Nucleus accumbens (tissue), 56 donors: ENCODE measurements at places on chromosomes 1 and 21.

DNA sequence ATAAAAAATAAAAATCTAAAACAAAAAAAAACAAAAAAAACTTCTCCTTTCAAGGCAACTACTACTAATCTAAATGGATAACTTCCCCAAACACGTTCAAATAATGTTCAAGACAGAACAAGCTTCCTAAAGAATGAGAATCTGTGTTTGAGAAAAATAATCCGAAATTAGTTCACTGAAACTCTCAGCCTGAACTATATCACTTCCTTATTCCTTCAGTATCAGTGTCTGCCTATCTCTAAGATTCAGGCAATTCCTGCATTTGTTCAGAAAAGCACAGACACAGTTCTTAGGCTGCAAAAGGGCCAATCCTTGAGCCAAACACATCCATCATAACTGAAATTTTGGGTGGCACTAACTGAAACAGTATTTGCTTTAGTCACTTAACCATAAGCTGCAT is 22.4 kb downstream of the DSTYK start:
- no peak for DNase-seq

- no peak for DNase-seq
Observed at GRCh38 chr1:113783254-113784103, 24.2 kb upstream of the PHTF1 start.

- no peak for DNase-seq
Observed at GRCh38 chr1:50724626-50725286, 235.3 kb downstream of the FAF1 start.

DNA sequence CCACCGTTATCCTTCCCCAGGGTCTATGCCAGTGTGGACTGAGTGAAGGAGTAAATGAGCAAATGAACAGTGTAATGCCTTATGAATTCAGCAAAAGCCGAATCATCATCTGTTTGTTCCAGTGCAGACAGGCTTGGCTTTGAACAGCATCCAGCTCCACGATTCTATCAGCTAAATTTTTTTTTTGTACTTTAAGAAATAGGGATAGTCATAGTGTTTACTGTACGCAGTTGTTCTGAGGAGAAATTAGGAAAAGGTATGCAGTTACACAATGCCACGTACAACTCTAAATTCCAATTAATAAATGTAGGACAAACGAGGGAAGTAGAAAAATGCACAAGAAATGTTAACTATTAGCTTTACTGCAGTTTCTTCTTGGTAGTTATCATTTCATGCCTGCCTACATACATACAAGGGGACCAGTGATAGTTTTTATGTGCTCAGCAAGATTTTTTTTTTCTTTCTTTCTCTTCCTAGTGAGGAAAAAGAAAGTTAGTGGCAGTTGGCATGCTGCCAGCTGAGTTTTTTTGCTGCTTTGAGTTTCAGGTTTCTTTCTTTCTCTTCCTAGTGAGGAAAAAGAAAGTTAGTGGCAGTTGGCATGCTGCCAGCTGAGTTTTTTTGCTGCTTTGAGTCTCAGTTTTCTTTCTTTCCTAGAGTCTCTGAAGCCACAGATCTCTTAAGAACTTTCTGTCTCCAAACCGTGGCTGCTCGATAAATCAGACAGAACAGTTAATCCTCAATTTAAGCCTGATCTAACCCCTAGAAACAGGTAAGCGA is at the start of gene IFI44L:
Gene IFI44L (plus strand): TSS at position 646 of the 777 bp plus-strand sequence. CDS start 7,468 bp downstream, outside the sequence.
- no peak for DNase-seq

- no peak for DNase-seq
Observed at GRCh38 chr1:76957961-76958360, 90.7 kb downstream of the ST6GALNAC5 start.

GRCh38 chr1:17991996-17992395 is 115.6 kb upstream of the IGSF21 start:
- no peak for DNase-seq

GRCh38 chr1:223337174-223337869 is 26.7 kb downstream of the SUSD4 start:
- DNase-seq = no peak

GRCh38 chr1:179731643-179732042 is 11.4 kb upstream of the FAM163A start:
- no peak for DNase-seq

DNA sequence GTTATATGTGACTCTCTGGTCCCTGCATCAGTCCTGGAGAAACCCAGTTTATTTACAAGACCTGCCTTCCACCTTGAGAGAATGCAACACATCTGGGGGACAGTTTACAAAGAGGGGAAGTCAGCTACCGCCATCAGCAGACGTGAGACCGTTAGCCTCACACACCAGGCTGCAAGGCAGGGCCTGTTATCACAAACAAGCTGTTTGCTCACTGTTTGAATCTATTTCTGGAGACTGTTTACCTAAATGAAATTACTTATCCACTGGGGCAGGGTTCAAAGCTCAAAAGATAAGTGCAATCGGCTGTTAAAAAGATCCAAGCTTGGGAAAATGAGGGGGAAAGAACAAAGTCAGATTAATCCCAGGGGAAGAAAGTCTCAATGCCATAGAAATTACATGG is 134.4 kb downstream of the ZNF281 start:
- no peak for DNase-seq

DNA sequence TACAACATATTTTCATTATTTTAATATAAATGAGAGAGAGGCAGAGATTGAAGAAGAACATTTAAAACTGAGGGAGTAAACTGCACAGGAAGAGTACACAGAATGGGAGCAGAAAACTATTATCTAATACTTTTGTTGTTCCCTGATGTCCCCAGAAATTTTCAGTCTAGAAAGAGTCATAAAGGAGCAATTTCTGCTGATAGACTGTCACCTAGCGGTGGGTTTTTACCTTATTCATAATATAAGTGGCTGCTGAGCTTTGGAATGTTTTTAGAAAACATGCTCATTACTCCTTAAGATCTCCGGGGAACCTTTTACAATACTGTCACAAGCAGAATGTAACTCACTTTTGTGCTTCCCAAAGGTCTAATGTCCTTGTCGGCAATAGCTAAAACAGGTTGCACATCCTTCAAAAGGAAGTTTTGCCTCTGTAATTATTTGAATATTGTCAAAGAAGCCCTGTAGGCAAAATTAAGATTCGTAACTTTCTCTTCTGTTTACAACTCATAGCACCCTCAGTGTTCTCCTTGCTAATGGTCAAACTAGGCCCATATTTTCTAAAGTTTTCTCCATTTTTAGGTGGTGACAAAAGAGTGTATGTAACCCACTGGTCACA is 4.9 kb upstream of the NPL start:
- no peak for DNase-seq

DNA sequence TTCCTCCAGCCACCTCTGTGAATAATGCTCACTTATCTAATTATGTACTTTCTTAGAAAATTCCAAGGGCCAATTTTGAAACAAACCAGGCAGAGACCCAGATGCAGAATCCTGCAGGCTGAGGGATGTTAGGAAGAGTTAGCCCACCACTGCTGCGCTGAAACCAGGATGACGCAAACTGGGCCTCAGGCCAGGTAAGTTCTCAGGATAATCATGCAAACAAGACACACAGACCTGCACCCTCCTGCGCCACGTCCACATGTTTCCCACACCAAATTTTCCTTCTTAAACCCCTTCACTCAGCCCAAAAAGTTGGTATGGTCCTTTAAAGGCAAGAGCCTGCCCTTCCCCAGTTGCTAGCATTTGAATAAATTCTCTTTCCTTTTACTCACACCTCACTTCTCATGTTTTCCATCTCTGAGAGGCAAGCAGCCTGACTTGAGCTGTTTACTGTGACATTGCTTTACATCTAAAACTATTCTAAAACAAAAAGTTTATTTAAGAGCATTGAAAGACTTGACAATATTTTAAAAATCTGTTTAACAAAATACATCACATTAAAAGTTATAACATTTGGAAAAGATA is 887.1 kb downstream of the LRRIQ3 start:
- DNase-seq = no peak

GRCh38 chr1:221517961-221518360 is 223.9 kb downstream of the DUSP10 start:
- no peak for DNase-seq

DNA sequence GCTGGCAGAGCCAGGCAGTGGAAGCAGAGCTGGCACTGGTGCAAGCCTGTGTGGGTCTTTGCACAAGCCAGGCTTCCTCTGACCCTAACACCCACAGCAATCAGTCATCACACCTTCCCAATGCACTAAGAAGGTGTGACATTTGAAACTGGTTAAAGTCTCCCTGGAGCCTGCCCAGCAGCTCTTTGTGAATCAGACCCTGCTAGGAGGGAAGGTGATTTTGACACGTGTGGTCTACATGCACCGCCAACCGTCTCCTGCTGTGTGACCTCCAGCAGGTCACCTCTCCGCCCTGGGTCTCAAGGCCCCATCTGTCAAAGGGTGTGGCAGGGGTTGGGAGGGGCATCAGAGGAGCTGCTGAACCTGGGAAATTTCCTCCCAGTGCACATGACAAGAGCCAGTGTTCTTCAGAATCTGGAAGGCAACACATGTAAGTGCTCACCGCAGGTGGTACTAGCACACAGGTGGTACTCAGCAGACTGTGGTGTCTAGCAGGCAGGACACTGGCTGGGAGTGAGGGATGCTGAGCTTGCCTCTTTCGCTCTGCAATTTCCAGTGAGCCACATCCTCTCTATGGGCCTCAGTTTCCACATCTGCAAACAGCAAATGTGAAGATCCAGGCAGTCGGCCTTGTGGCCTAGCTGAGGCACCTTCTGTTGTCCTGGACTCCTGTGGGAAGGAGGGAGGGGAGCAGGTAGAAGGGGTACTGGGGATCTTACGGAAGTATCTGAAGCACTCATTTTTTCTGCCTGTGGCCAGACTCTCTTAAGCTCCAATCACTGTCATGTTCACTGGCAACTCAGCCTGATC is 123.2 kb downstream of the DMRTB1 start:
- DNase-seq = no peak

DNA sequence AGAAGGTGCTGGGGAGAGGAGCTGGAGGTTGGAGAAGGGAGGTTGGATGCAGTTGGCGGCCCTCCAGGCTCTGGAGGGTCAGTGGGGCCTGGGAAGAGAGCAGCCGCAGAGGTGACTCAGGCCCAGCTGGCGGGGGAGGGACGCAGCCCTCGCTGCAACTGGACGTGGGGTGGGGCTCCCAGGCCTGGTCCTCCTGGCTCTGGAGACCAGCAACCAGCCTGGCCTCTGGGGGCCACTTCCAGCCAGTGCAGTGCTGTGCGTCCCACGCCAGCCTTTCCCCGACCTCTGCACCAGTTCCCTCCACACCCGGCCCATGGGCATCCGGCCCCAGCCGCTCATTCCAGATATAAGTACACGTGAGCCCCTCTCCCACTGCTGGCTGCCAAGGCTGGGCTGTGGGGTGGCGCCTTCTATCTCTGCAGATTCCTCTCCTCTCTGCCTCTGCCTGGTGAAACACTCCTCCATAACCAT is 38.0 kb upstream of the COL18A1 start:
- DNase-seq = no peak

- DNase-seq = peak; percentile 5
Observed at GRCh38 chr1:53681977-53682685, 56.8 kb downstream of the GLIS1 start.

DNA sequence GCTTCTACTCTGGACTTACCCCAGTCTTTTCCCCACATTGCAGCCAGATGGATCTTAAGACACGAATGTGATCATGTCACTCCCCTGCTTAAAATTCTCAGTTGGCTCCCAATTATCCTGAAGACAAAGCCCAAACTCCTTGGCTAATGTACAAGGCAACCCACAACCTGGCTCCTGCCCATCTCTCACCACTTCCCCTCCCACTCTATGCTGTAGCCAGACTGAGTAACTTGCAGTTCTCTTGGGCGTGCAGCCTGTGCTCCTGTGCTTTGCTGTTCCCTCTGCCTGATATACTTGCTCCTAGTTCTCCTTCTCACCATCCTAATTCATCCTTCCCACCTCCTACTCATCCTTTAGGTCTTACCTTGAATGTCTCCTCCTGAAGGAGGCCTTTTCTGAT is 56.2 kb downstream of the LGR6 start:
- no peak for DNase-seq

GRCh38 chr1:207156095-207156494 is 52.1 kb downstream of the C4BPA start:
- DNase-seq = no peak

GRCh38 chr1:47479664-47480063 is 41.8 kb downstream of the FOXD2 start:
- no peak for DNase-seq

DNA sequence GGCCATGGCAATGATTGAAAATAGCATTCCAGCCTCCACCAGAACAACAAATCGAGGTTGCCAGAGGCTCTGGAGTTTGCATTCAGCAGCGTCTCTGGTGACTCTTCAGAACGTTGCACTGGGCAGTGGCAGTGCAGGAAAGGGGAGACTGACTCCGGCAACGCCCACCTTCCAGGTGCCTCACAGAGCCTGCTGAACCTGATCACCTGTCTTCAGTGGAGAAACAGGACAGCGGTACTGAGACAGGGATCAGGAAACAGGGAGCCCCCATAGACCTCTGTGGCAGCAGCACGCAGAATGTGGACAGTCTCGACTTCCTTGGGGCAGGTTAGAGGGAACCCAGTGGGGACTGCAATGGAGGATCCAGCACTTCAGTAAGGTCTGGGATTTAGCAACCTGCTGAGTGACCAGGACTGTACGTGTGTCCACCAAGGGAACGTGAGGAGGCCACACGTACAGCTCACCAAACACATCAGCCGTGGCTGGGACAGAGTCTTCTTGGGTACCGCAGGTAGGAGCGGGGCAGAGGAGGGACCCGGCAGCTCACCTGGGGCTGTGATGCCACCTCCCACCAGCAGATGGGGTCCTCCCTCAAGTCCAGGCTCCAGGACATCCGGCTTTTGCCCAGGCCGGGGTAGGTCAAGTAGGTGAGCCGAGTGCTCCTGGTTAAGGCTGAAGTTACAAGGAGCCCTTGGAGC is 128.6 kb downstream of the PRDM2 start:
- DNase-seq = no peak

GRCh38 chr1:24770881-24771280 is 25.6 kb downstream of the CLIC4 start:
- no peak for DNase-seq

GRCh38 chr1:198486903-198487302 is 53.6 kb downstream of the ATP6V1G3 start:
- DNase-seq = no peak

GRCh38 chr1:171420810-171421209 is 64.5 kb upstream of the PRRC2C start:
- DNase-seq = no peak

DNA sequence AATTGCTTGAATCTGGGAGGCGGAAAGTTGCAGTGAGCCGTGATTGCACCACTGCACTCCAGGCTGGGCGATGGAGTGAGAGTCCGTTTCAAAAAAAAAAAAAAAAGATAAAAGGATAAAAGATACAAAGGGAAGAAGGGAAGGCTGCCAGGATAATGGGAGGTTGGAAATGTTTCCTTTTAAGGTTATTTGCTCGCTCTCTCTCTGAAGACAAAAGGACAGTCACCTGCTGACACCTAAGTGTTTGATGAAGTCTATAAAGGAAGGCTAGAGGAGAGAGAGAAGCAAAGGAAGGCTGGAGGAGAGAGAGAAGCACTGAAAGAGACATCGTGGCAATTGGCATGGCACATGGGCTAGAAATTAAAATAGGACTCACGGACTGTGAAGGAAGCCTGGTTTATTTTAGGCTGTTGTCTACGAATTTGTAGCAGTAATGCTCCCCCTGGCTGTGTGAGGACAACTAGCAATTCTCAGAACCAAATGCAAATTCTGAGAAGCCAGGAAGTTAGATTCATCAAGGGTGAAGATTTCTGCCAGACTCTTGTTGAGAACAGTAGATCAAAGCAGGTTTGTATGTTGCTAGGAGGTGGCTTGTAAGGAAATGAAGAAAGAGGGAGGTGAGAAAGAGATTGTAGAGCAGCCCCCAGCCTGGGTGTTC is 154.2 kb downstream of the ZP4 start:
- DNase-seq = no peak

GRCh38 chr1:165487921-165488320 is 43.0 kb upstream of the RXRG start:
- no peak for DNase-seq

GRCh38 chr1:226590614-226591013 is 42.0 kb downstream of the STUM start:
- no peak for DNase-seq
